ENCODE measurements at places on chromosomes 11 and 22.

- DNase-seq, result no peak
Observed at GRCh38 chr11:44421090-44421675, 111.2 kb upstream of the ALX4 start.

DNA sequence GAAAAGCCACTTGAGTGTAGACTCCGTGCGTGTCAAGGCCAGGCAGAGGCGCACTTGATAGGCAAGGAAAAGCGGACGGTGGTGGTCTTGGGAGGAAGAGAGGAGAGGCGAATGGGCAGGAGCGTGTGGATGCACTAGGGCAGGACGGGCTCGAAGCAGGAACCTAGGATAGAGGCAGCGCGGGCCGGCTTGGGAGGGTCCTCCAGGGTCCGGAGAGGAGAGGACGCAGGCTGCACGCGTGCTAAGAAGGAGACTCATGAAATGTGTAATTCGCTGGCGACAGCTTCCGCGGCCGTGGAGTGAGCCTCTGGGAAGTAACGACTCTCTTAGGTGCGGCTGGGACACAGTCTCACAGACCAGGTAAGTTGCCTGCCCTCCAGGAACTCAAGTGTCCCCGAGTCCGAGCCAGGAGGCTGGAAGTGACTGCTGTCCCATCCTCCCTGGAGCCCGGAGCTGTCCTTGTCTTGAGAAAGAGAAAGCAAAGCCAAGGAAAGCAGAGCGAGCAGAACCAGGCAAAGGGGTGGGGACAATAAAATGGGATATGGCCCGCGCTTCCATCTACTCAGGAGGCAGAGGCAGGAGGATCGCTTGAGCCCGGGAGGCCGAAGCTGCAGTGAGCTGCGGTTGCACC lies 874 bp upstream of the IL17RA start:
- DNase-seq, result no peak

- no peak for DNase-seq
Observed at GRCh38 chr11:71418643-71419042, 29.6 kb downstream of the DHCR7 start.

DNA sequence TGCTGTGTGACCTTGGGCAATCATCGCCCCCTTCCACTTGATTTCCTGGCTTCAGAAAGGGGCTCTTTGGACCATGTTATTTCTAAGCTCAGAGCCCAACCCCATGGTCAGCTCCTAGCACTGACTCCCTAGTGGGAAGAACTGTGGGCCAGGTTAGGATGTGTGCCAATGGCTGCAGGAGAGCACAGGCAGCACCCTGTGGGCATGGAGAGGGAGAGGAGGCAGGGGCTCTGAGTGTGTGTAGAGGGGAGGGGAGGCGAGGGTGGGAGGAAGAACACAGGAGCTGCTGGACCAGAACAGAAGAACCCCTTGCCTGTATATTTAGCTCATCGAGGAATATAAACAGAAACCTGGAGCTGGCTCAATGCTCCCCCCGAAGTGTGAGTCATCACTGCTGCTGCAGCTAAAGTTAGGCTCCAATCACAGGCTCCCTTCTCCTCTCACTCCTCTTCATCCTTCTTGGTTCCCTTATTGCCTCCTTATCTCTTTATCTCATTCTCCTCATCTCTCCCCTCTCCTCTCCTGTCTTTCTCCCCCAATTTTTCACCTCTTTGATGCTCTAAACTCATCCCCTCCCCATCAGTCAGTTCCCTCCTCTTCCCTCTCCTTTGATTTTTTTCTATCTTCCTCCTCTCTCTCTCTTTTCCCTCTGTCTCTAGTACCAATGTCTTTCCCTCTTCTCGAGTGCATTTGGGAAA lies 14.5 kb upstream of the RPS19BP1 start:
- DNase-seq, result no peak

DNA sequence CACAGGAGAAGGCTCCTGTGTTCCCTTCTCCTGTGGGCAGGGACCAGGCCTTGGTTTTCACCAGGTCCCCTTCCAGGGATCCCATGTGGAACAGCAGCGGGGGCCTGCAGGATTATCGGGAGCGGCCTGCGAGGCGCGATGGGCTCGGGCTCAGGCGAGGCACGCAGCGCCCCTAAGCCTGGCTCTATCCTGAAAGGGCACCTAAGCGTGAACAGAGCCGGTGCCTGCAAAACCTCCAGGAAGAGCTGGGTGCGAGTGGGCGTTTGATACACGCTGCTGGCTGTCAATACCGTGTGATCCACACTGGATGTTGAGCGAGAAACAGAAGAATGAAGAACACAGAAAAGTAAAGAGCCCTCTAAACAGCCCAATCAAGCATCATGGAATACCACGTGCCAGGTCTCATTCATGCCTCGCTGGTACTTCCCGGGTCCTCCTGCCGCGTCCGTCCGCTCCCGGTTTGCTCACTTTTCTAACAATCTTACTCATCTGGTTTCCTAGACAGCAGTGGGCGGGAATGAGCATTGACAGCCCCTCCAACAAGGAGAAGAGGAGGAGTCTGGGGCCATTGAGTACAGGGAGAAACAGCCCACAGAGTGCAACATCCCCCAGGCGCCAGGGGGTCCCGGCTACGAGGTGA lies 12.5 kb downstream of the OSBPL5 start:
- no peak for DNase-seq

- no peak for DNase-seq
Observed at GRCh38 chr11:119996556-119996955, 141.4 kb downstream of the TRIM29 start.

DNA sequence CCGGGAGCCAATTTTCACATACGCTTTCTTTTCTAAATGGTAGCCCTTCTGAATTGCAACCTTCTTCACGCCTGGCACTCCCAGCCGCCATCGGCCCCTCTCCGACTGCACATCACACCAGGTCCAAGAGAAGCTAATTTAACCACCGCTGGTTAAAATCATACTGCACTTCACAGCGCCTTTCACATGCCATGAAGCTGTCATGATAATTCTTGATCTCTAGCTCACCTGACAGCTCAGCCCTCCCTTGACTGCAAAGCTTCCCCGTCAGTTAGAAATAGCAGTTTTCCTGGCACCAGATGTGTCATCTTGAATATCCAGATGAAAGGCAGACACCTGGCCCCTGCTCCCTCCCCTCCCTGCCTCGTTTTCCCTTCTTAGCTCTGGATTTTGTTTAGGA lies 101.4 kb downstream of the ARL14EP start:
- DNase-seq, result no peak

DNA sequence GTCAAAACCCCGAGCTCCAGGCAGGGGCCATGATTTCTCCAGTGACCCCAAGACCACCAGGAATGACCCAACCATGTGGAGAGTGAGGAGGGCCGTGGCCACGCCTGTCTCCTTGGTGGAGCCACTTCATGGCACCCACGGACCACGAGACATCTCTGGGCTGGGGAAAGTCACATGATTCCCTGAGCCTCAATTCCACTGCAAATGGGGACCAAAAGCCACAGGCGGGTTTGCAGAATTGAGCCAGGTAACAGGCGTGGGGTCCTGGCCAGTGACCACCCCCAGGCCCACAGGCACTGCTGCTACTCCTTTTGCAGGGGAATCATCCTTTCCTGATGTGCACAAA lies 178.9 kb downstream of the CTTN start:
- no peak for DNase-seq

DNA sequence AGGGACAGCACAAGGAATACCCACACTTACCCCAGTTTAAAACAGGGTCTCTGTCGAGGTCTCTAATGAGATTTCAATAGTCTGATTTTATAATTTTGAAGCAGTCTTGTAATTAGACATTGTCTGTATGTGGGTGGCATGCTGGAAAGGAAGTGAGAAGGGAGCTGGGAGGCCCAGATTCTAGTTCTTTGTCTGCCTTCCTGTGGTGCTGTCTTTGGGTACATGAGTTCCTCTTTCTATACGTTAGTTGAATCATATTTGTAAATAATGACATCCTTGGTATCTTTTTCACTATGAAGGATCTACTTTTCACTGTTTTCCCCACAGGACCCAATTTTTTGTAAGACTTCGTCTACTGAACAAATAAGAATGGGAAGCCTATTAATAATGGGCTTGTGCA lies 42.0 kb upstream of the TENM4 start:
- no peak for DNase-seq

GRCh38 chr22:32413719-32414118 lies 1.7 kb upstream of the RTCB start:
- DNase-seq, result no peak

GRCh38 chr11:121337078-121337477 lies 44.5 kb downstream of the SC5D start:
- no peak for DNase-seq

GRCh38 chr22:47691152-47691895 lies 928.9 kb downstream of the TBC1D22A start:
- no peak for DNase-seq

- DNase-seq, result no peak
Observed at GRCh38 chr11:24844406-24844805, 347.6 kb downstream of the LUZP2 start.

GRCh38 chr11:124801636-124802312 lies 1.6 kb upstream of the MSANTD2 start:
- no peak for DNase-seq

DNA sequence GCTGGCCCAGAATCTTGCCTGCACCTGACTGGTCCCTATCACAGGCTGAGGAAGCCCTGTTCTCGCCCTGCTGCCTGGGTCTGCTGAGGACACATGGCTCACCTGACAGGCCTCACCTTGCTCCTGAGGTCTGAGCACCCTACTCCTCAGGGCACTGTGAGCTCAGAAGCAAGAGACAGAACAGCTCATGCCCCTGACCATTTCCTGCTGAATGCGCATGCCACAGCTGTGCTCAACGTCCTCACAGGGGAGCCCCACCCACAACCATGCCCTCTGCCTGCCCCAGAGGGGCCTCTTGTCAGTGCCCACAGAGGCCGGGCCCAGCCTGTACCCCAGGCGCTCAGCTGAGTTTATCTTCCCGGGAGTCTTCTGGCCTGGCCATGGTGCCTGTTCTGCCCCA lies 2.8 kb upstream of the TSPO start:
- DNase-seq, result no peak

- no peak for DNase-seq
Observed at GRCh38 chr22:22098457-22099193, 116.0 kb upstream of the TOP3B start.

- no peak for DNase-seq
Observed at GRCh38 chr22:29267462-29267857, 321 bp downstream of the RHBDD3 start.

GRCh38 chr22:48228468-48228867 lies 1466.0 kb downstream of the TBC1D22A start:
- no peak for DNase-seq

DNA sequence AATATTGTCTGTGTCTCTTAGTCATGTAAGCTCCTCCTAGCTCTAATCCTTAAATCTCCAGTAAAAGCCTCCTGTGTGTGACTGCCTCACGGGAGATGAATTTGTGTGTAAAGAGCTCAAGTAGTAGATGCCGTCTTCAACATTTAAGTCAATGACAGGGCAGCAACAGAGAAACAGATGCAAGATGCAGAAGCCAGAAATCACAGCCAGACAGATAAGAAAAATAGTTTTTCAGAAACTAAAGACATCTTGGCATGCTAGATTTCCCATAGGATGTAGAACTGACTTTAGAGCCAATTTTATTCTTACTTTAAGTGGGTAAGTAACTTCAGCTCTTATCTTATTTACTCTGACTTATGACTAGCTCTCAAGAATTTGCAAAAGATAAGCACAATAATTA lies 652.8 kb downstream of the KCNA4 start:
- DNase-seq, result no peak

- no peak for DNase-seq
Observed at GRCh38 chr22:17866621-17867020, 92.4 kb upstream of the BID start.

DNA sequence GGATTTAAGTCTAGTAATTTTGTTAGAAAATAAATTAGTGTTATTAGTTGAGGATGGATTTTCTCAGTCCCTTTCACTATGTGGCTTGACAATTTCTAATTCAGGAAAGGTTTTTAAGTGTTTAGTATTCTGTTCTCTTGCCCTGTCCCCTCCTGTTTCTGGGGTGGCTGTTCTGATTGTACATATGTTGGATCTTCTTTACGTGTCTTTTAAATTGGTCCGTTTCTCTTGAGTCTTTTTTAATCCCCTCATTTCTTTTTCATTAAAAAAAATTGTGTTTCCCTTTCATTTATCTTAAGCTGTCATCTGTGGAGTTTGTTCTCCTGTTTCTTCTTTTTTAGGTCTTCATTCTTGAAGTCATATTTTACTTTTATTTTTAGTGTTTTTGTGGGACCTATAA lies 12.5 kb downstream of the ZBED4 start:
- DNase-seq, result no peak

DNA sequence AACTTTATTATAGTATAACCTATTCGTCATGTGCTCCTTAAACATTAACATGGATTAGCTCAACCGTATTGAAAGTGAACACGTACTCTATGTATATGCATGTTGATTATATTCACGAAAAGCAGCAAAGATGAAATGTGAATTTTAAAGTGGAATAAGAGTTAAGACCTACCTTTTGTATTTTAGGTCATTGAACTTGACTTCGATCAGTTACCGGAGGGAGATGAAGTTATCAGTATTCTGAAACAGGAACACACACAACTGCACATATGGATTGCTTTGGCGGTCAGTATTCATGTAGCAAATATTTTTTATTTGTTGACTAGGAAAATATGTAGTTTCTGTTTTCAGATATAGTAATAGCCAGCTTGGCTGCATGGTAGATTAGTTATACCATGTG lies 1.4 kb downstream of the CTR9 start:
- no peak for DNase-seq

DNA sequence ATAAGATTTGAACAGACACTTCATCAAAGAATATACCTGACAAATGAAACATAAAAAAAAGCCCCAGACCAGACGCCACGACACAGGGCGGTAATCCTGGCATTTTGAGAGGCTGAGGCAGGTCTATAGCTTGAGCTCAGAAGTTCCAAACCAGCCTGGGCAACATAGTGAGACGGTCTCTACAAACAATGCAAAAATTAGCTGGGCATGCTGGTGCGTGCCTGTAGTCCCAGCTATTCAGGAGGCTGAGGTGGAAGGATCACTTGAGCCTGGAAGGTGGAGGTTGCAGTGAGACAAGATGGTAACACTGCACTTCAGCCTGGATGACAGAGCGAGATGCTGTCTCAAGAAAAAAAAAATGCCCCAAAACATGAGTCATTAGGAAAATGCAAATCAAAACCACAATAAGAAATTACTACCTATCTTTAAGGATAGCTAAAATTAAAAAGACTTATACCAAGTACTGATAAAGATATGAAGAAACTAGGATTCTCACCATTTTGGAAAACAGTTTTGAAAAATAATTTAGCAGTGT lies 91.7 kb upstream of the GRAMD1B start:
- no peak for DNase-seq

- no peak for DNase-seq
Observed at GRCh38 chr11:73200256-73200655, 17.8 kb upstream of the P2RY2 start.

DNA sequence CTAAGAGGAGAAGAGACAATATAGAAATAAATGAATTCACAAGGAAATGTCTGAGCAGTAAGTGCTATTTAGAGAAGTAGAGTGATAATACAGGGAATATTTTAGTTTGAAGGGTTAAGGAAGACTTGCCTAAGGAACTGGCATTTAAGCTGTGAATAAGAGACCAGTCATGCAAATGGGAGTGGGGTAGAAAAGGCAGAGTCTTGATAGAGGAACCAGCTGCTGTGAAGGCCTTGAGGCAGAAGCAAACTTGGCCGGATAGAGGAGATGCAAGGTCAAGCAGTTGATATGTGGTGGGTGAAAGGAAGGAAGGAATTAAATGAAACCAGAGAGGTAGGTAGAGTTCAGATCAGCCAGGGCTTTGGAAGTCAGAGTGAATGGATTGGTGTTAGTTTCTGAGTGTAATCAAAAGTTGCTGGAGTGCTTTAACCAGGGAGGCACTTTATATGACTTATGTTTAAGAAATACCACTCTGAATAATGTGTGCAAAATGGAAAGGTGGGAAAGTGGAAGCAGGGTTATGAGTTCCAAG lies 198.4 kb upstream of the SESN3 start:
- DNase-seq, result no peak

GRCh38 chr11:5234381-5234834 lies at the start of gene HBD:
TSS of gene HBD (minus strand) at chr11:5234483. CDS start at chr11:5234433, 50 bp downstream.
- DNase-seq, result no peak

All from esophagus squamous epithelium (tissue), 5 donors.